Activated naive CD4-positive, alpha-beta T cell treated with anti-CD3 and anti-CD28 coated beads, Interleukin-2, amount 50 U/mL, for 16 hours (primary cell): ENCODE measurements at places on chromosomes 3 and 15.

DNA sequence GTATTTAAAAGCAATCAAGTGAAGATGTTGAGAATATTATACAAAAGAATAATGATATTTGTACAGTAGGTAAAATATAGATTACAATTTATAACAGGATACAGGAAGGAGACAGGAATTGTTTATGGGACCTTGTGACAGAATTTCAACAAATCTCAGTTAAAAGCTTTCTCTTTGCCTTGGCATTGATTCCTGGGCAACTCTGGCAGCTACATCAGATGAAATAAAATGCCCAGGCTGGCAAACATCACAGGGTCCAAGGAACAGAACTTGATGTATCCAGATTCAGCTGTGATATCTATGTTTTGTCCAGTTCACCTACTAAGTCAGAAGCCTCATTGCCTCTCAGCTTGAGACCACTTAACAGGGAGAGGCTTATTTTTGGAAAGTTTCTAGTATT is 473.1 kb downstream of the MCTP2 start:
- no peak for DNase-seq

DNA sequence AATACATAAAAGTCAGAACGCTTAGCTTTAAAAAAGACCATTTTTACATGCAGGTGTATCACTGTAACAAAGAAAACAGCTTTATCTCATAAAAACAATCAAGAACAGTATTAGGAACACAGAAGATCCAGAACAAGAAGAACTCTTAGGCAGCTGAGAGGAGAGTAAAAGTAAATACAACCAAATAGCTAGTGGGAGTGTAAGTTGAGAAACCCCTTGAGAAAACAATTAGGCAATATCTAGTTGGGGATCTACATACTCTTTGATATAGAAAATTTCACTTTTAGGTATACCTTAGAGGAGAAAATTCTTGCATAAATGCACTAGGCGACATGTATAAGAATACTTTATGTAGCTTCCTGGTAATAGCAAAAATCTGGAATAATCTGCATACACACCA is 7.5 kb downstream of the TMF1 start:
- DNase-seq: no peak

- DNase-seq: no peak
These were observed 333.0 kb upstream of the RARB start for GRCh38 chr3:25094932-25095685.

DNA sequence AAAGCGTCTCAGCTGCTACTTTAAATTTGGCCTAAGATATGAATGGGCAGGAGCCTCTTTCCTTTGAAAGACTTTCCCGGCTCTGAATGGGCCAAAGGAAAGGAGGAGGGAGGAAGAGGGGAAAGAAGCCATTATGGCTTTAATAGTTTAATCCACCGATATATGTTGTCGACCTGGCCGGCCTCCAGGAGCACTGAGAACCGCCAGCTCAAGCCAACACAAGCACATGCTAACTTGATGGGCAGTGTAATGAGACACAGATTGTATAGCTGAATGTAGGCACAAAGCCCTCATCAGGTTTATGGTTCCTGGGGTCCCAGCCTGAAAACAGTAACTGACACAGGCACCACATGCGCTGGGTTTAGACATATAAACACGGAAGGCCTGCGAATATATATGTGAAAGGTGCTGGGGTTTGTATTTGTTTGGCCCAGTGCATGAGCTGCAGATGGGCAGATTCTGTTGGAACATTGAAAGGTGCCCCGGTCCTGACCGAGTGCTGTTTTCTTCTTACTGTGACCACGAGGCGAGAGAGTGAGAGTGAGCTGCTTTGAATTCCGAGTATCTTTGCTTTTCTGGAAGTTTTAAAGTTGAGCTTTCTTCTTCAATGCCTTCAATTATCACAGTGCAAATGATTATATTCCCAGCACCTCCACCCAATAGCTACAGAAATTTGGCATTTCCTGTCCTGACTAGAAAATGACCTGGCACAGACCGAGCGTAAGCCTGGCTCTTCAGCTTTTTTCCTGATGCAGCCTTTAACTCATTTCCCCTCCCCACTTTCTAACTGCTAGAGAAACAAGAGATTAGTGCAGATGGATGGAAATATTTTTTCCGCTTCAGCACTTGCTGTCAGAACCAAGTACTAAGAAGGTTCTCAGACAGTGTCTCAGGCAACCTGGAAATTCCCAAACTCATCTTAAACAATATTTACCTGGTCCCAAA is 267.3 kb downstream of the RORA start:
- no peak for DNase-seq

DNA sequence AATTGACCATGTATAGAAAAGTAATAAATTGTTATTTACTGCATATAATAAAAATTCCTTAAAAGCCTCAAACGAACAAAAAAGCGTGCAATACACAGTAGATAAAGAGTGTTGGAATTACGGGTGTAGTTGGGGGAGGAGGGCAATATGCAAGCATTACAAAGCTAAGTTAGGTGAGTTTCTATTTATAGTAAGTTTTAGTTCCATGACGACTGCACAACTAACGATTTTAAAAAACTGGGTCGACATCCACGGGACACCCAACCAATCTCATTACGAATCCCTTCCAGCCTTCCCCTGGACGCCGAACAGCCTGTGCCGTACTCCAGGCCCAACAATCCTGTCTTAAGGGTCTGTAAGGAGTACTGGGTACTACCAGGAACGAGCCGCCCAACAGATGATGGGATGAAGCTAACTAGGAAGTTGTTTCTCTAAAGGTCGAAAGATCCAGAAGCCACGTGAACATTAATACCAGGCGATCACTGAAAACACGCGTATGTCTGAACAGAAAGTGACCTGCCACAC is 677 bp downstream of the POLQ start:
- DNase-seq: no peak
